ENCODE measurements at places on chromosomes 2 and 18. TPM values are rescaled to one million over a fixed set of nuclear protein-coding genes. Genes with fewer than 3 reads are reported as not detected.

DNA sequence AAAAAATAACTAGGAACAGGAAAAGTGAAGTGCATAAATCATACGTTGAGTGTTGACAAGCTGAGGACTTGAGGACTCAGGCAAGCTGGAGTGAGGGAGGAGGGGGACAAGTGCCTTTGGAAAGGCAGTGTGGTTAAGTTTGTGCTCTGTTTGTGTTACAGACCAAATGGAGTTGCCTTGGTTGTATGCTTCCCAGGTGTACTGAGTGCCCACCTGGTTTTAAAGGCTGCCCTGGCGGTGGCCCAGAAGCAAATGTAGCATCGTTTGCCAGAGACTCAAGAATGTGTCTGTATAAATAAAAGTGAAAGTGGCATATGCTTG lies 240.9 kb downstream of the PRKCE start:
- no peak for DNase-seq

GRCh38 chr2:148770047-148770446 lies 105.0 kb upstream of the KIF5C start:
- no peak for DNase-seq

The RAB6C gene
- total RNA-seq: not detected

The SRD5A2 gene
- total RNA-seq: not detected

GRCh38 chr2:163752267-163752666 lies 16.5 kb upstream of the FIGN start:
- DNase-seq: no peak
